GM23338 (cell line): ENCODE measurements at places on chromosomes 4 and X. TPM values are rescaled to one million over a fixed set of nuclear protein-coding genes. Genes with fewer than 3 reads are reported as not detected.

RHOXF1 gene
- polyA plus RNA-seq: 0.59 TPM in 1 of 2 replicates, not detected in the other

AVPR2 gene
- polyA plus RNA-seq: not detected in 2 replicates

ARSJ gene
- polyA plus RNA-seq: 2.1 and 4.3 TPM in 2 replicates

ODAPH gene
- not detected in 2 replicates for polyA plus RNA-seq

TBX22 gene
- polyA plus RNA-seq: 0.35 and 0.52 TPM in 2 replicates

IGFBP7 gene
- polyA plus RNA-seq: 7.9 and 13.2 TPM in 2 replicates

RASSF6 gene
- polyA plus RNA-seq: 0.37 and 0.79 TPM in 2 replicates

TMEM131L gene
- 11.1 TPM in 2 replicates for polyA plus RNA-seq

RAB41 gene
- not detected in 2 replicates for polyA plus RNA-seq

FAM53A gene
- polyA plus RNA-seq: 1.1 and 1.4 TPM in 2 replicates

ABLIM2 gene
- 0.78 and 1.5 TPM in 2 replicates for polyA plus RNA-seq

MAGEE2 gene
- 0.11 and 0.35 TPM in 2 replicates for polyA plus RNA-seq

TMPRSS11F gene
- polyA plus RNA-seq: not detected in 2 replicates

PDE6B gene
- polyA plus RNA-seq: 3.3 and 3.4 TPM in 2 replicates

KLB gene
- 0.19 and 0.21 TPM in 2 replicates for polyA plus RNA-seq

GNRHR gene
- 0.10 TPM in 1 of 2 replicates, not detected in the other for polyA plus RNA-seq

GPR173 gene
- 0.92 and 0.94 TPM in 2 replicates for polyA plus RNA-seq

XKRX gene
- polyA plus RNA-seq: 0.16 and 0.19 TPM in 2 replicates

SERPINA7 gene
- not detected in 2 replicates for polyA plus RNA-seq

ARX gene
- 0.07 and 0.13 TPM in 2 replicates for polyA plus RNA-seq

ADGRL3 gene
- 9.0 and 9.7 TPM in 2 replicates for polyA plus RNA-seq

RS1 gene
- not detected in 2 replicates for polyA plus RNA-seq

NEIL3 gene
- 9.5 and 11.8 TPM in 2 replicates for polyA plus RNA-seq

ASB12 gene
- 0.63 and 1.1 TPM in 2 replicates for polyA plus RNA-seq

NLGN4X gene
- 35.2 and 36.0 TPM in 2 replicates for polyA plus RNA-seq

ETDB gene
- polyA plus RNA-seq: not detected in 2 replicates

FREM3 gene
- polyA plus RNA-seq: 0.03 and 0.28 TPM in 2 replicates

HAND2 gene
- polyA plus RNA-seq: 0.15 TPM in 1 of 2 replicates, not detected in the other

TGIF2LX gene
- not detected in 2 replicates for polyA plus RNA-seq

KLHL4 gene
- 1.8 and 2.0 TPM in 2 replicates for polyA plus RNA-seq

APLN gene
- 0.37 and 0.60 TPM in 2 replicates for polyA plus RNA-seq

HHIP gene
- polyA plus RNA-seq: 4.2 and 5.9 TPM in 2 replicates

PHOX2B gene
- polyA plus RNA-seq: not detected in 2 replicates

MND1 gene
- 61.1 and 63.5 TPM in 2 replicates for polyA plus RNA-seq

CXCL3 gene
- polyA plus RNA-seq: 15.9 and 19.5 TPM in 2 replicates

PDZD4 gene
- polyA plus RNA-seq: 30.5 and 34.5 TPM in 2 replicates

RRH gene
- not detected in 2 replicates for polyA plus RNA-seq

PPEF1 gene
- polyA plus RNA-seq: not detected in 2 replicates

TMEM156 gene
- polyA plus RNA-seq: not detected in 2 replicates

ZNF718 gene
- polyA plus RNA-seq: 9.7 and 10.2 TPM in 2 replicates

HTATSF1 gene
- polyA plus RNA-seq: 80.8 and 86.8 TPM in 2 replicates

RBM3 gene
- polyA plus RNA-seq: 71.8 and 77.5 TPM in 2 replicates

FGD1 gene
- 11.8 and 12.7 TPM in 2 replicates for polyA plus RNA-seq

GSX2 gene
- polyA plus RNA-seq: 0.34 TPM in 1 of 2 replicates, not detected in the other

PDCL2 gene
- polyA plus RNA-seq: 1.9 and 2.1 TPM in 2 replicates

CSAG3 gene
- 3.2 and 4.8 TPM in 2 replicates for polyA plus RNA-seq

GAB3 gene
- 0.35 and 0.89 TPM in 2 replicates for polyA plus RNA-seq

NKX3-2 gene
- not detected in 2 replicates for polyA plus RNA-seq

SHROOM4 gene
- 1.4 and 1.9 TPM in 2 replicates for polyA plus RNA-seq

RTL9 gene
- polyA plus RNA-seq: not detected in 2 replicates

RXFP1 gene
- 0.07 TPM in 1 of 2 replicates, not detected in the other for polyA plus RNA-seq

NSG1 gene
- 16.5 and 17.4 TPM in 2 replicates for polyA plus RNA-seq

CAPN6 gene
- polyA plus RNA-seq: 3.8 and 4.5 TPM in 2 replicates

HPGD gene
- 3.9 and 5.6 TPM in 2 replicates for polyA plus RNA-seq

RBM47 gene
- polyA plus RNA-seq: 31.8 and 35.6 TPM in 2 replicates
